ENCODE measurements at places on chromosomes 6 and 20.
A peak's percentile ranks its signal among the peaks of the same experiment; 100 is the strongest.

- DNase-seq, result no peak
Measured at GRCh38 chr6:110190726-110191125, 10.5 kb downstream of the CDC40 start.

DNA sequence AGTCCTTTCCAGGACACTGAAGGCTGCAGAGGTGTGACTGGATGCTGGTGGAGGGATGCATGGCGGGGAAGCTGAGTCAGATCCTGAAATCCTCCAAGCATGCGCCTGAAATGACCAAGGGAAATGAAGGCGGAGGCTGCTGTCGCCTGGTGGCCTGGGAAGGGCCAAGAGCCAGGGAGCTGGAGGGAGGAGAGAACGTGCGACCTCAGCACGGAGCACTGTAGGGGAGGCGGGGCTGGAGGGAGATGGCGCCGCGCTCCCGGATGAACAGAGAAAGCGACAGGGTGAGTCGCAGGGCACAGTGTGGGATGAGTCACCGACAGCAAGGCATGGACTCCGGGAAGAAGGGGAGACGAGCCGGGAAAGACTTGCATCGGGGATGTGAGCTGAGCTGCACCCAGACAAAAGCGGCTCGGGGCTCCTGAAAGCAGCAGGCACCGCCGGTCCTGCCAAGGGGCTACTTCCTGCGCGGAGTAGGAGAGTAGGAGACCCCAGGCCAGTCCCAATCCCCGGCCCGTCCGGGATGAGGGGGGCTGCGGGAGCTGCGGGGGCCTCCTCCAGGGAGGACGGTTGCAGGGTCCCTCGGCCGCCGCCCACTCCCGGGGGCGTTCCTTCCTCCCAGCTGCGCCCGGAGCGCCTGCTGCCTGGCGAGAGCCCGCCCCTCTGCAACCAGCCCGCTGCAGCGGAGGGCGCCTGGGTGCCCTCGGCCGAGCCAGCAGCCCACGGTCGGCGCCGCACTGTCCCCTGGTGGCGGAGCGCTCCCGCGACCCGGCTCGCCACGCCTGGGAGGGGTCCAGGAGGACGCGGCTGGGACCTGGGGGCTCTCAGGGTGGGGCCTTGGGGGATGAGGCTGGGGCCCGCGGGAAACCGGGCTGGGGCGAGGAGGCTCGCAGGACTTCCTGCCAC, 11.0 kb upstream of the NQO2 start:
- DNase-seq, result peak; percentile 86

GRCh38 chr20:44022464-44022863, 107.8 kb downstream of the TOX2 start:
- no peak for DNase-seq

DNA sequence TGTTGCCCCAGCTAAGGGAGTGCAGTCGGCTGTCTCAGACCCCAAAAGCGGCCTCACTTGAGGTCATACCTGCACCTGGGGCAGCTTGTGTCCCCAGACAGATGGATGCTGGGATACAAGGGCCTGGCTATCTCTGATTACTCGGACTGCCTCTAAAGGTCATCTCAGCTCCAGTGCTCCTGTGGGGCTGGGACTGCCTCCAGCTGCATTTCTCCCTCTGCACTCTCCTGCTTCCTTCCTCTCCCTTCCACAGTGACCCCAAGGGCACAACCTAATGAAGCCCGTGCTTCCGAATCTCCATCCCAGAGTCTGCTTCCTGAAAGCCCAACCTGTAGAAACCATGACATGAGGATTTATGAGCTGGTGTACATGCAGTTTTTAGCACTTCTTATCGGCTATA, 22.8 kb upstream of the OCSTAMP start:
- no peak for DNase-seq

DNA sequence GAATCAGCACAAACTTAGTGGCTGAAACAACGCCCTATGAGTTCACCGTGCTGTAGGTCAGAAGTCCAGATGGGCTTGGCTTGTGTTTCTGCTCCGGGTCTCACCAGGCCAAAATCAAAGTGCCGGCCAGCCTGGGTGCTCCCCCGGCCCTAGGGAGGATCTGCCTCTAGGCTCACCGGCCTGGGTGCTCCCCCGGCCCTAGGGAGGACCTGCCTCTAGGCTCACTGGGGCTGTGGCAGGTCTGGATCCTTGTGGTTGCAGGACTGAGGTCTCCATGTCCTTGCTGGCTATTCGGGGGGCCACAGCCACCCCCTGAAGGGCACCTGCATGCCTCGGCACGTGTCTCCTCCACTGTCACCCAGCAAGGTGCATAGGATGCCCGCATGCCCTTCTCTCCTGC, 216.3 kb downstream of the TAF4 start:
- no peak for DNase-seq

DNA sequence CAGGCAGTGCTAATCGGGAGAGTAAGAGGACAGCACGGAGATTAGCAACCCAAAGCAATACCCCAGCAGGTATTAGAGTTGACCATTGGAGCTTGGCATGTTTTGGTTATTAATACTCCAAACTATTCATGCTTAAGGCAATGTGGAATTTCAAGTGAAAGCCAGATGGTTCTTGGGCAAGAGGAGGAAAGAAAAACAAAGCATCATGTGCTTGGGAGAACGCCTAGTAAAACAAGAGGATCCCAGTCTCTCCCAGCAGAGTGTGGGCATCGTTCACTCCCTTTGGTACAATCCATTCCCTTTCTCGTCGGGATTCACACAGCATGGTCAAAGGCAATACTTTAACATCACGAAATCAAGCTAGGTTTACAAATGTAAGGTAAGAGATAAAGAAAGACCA, 349.8 kb downstream of the PRKN start:
- DNase-seq, result no peak

GRCh38 chr20:875115-875514, 41.0 kb downstream of the ANGPT4 start:
- DNase-seq, result no peak

DNA sequence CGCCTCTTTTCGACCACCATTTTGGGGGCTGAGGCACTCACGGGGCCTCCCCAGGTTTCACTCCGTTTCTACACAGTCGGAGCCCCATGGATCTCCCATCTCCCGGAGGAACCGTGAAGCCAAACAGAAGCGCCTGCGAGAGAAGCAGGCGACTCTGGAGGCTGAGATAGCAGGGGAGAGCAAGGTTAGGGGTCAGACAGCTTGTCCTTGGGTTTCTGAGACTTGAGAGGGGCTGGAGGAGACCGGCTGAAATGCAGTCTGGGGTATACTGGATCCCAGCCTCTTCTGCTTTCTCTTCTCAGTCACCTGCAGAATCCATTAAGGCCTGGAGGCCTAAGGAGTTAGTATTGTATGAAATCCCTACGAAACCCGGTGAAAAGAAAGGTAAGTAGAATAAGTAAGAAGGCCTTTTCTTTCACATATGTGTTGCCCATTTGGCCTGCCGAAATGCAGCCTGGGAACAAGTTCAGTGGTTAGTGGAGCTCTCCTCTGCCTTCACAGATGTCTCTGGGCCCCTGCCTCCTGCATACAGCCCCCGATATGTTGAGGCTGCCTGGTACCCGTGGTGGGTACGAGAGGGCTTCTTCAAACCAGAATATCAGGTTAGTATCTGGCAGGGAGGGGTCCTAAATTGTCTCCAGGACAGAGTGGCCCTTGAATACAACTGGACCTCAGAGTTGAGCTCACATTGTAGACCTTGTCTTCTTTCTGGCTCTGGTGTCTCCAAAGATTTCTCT, 984 bp downstream of the VARS2 start:
- no peak for DNase-seq

DNA sequence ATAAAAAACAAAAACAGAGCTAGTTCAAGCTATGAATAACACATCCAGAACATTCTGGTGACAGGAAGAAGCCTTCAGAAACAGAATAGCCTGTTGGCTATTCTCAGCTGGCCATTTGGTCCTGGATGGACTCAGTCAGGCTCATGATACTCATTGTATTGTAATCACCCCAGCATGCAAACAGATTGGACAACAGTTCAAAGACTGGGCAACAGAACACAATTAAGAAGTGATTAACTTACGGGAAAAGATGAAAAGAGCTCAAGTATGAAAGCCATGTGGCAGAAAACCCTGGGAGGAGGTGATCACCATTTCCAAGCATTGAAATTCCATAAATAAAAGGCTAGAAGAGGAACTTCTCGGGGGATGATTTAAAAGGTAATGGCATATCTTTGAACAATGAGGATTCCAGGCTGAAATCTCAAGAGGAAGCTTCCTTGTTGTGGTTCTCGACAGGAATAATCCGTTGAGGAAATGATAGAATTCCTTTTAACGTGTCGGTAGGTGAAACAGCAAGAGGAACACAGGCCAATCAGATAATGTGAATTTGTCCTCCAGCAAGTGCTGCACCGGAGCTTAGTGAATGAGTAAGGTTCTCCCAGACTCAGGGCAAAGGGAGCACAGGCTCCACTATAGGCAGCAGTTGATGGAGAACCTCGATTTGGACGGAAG, 172.4 kb downstream of the BCAS1 start:
- DNase-seq, result no peak

DNA sequence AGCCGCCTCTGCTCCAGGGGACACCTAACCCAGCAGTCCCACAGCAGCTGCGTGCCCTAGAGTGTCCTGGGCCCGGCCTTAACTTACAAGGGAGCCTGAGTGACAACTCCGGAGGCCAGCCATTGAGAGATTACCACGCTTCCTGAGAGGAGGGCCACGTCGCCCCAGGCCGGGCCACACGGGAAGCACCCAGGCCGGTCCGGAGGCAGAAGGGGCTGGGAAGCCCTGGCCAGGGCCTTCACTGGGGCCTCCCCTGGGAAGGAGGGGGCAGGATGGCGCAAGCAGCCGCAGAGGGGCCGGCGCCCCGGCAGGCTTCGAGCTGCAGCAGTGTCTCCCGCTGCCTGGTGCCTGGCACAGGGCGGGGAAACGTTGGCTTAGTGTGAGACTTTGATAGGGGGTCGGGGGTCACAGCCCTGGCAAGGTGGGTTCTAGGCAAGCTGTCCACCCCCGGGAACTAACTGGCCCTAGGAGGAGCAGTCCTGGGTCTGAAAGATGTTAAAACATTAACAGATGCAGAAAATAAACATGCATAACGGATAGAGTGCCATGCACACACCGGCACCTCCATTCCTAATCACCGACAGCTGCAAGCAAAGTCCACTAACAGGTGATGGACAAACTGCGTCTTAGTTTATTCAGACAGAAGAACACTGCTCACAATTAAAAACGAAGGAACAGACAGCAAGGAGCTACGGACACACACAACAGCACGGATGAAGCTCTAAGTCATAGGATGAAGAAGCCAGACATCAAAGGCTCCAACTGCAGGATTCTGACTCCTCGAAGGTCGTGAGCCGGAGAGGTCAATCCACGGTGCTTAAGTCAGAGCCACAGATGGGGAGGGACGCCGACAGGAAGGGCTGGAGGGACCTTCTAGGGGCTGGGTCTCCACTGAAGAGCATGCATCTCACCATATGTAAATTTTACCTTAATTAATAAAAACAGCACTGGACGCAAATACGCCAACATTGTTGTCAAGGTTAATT, 17.4 kb downstream of the CHRNA4 start:
- DNase-seq, result no peak

DNA sequence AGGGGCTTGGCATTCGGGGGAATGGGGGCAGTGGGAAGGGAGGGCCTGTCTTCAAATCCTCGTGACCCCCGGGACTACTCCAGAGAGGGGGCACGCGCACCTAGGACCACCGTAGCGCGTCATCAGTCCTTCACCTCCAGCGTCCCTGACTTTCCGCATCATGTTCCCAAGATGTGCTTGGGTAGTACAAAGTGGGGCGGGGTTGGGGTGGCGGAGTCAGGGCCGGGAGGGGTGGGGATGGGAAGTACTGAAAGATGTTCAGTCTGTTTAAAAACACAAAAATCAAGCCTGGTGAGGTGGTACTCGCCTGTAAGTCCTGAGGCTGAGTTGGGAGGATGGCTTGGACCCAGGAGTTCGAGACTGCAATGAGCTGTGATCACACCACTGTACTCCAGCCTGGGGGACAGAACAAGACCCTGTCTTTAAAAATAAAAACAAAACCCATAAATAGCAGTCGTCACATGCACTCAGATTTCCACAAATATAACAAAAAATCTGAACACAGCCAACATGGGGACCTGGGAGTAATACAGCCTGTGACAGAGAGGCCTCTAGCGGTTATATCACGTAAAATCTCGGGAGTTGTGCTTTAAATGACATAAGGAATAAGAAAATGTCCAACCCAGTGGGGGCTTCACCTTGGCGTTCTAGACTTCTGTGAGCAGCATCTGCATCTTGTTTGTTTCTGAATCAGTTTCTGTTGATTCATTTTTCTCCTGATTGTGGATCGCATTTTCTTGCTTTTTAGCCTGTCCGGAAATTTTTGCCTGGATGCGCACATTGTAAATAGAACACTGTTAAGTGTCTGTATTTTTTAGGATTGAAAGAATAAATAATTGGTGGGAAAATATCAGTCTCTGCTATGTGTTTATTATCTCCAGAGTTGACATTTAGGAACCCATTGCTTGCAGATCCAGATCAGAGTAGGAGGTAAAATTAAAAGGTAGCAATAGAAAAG, 698 bp upstream of the LRP11 start:
- peak; percentile 70 for DNase-seq

GRCh38 chr6:148999929-149000468, 253.2 kb downstream of the UST start:
- DNase-seq, result peak; percentile 59

Measured in AG08396 (cell line).